ENCODE measurements at places on chromosomes 6 and 20. TPM values are rescaled to one million over a fixed set of nuclear protein-coding genes. Genes with fewer than 3 reads are reported as not detected.

The ZBTB22 gene
- 19.1 TPM for total RNA-seq

The SIRPB2 gene
- total RNA-seq, result not detected

The DPM1 gene
- 62.8 TPM for total RNA-seq

The CST2 gene
- total RNA-seq, result not detected

The PSORS1C2 gene
- total RNA-seq, result not detected

The FAM209B gene
- not detected for total RNA-seq

The CNR1 gene
- 8.3 TPM for total RNA-seq

The TRIM31 gene
- total RNA-seq, result not detected

The TSPO2 gene
- total RNA-seq, result not detected

The CLVS2 gene
- total RNA-seq, result not detected

The C20orf141 gene
- 0.47 TPM for total RNA-seq

The IL17F gene
- total RNA-seq, result not detected

The CCR6 gene
- total RNA-seq, result not detected

The TNF gene
- not detected for total RNA-seq

The COL12A1 gene
- total RNA-seq, result 170 TPM

The NHLRC1 gene
- 1.5 TPM for total RNA-seq

The CD109 gene
- 16.6 TPM for total RNA-seq

The RBPJL gene
- not detected for total RNA-seq

The POPDC3 gene
- 26.6 TPM for total RNA-seq

The LY6G6D gene
- total RNA-seq, result not detected

The LBP gene
- not detected for total RNA-seq

The PLCB4 gene
- 0.23 TPM for total RNA-seq

The DNAH8 gene
- total RNA-seq, result not detected

The EDN3 gene
- total RNA-seq, result under 0.01 TPM

The SLC35F1 gene
- not detected for total RNA-seq

The TP53TG5 gene
- total RNA-seq, result not detected
